ENCODE measurements at places on chromosomes 16 and 17.

- DNase-seq: no peak
These were observed 19.6 kb downstream of the MAP2K3 start for GRCh38 chr17:21304091-21304490.

DNA sequence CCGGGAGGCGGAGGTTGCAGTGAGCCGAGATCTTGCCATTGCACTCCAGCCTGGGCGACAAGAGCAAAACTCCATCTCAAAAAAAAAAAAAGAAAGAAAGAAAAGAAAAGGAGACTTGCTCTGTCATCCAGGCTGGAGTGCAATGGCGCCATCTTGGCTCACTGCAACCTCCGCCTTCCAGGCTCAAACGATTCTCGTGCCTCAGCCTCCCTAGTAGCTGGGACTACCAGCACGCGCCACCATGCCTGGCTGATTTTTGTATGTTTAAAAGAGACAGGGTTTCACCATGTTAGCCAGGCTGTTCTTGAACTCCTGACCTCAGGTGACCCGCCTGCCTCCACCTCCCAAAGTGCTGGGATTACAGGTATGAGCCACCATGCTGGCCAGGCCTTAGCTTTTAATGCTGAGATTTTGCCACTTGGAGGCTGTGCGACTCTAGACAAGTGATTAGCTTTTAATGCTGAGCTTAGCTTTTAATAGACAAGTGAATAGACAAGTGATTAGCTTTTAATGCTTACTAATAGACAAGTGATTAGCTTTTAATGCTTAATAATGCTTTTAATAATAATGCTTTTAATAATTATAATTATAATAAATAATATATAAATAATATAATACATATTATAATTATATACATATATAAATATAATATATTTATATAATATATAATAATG, 9.6 kb downstream of the LDAF1 start:
- DNase-seq: no peak

GRCh38 chr17:8326511-8327302, 12.9 kb upstream of the ODF4 start:
- no peak for DNase-seq

- no peak for DNase-seq
These were observed 2.3 kb upstream of the CDK3 start for GRCh38 chr17:75998327-75998795.

GRCh38 chr17:59508999-59509625, 56.3 kb upstream of the DHX40 start:
- no peak for DNase-seq

DNA sequence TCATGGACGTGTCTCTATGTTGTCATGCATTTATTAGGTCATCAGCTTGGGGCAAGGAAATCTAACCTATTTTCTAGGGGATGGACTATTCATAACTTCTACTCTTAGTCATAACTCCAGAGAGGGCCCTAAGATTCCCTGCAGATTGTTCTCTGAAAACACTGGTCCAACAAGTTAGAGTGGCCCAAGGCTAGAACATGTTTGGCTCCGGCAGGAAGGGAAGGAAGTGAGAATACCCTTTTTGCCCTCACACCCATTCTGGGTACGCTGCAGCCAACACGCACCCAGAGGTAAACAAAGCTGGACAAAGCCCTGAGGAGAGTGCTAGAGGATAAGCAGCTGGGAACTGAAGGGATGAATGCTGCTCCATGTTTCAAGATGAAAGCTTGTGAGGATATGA, 9.9 kb downstream of the C16orf86 start:
- no peak for DNase-seq

DNA sequence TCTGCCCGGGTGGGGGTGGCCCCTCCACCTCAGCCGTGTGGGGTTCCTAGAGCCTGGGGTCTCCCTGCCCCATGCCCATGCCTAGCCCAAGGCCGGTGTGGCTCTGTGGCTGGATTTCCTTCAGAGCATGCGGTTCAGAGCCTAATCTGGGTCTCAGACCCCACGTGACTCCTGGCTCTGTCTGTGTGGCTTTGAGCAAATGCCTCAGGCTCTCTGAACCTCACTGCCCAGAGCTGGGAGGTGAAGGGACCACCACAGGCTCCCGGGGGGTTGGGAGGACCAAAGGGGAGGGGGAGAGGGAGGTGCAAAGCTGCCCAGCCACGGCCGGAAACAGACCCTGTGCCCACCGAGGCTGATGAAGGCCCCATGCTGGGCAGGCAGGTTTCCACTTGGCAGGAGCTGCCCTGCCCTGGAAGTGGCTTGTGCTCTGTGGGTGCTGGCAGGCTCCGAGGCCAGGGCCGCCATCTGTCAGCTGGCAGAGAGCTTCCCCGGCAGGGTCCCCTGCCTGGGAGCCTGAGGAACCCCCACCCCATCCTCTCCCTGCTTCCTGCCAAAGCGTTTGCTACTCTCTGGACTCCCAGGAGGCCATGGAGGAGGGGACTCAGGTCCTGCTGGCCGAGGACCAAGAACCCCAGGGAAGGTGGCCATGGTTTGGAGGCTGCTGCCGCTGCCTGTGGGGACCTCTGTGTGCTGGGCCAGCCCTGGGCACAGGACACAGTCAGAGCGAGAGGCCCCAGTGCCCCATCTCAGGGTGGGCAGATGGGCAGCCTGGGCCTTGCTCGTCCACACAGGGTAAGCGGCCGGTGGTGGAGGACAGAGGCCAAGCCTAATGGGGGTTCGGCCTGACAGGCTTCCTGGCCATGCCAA, 4.0 kb downstream of the CDH15 start:
- no peak for DNase-seq

GRCh38 chr17:5396612-5397011, 22.9 kb downstream of the NUP88 start:
- no peak for DNase-seq

- no peak for DNase-seq
These were observed 1799.0 kb downstream of the TP53TG3F start for GRCh38 chr16:35258381-35258780.

DNA sequence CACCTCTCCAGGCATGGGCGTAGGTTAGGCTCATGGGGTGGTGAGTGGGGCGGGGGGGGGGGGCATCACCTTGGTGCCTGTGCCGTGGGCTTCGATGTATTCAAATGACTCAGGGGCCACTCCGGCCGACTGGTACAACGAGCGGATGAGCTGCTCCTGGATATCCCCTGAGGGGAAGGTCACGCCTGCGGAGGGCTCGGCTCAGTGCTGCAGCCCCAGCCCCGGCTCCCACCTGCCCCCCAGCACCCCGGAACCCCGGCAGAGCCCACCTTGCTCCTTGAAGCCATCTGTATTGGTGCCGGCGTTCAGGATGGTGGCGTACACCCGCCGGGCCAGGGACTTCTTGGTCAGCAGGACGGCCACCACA, 5.4 kb downstream of the FASN start:
- DNase-seq: no peak

DNA sequence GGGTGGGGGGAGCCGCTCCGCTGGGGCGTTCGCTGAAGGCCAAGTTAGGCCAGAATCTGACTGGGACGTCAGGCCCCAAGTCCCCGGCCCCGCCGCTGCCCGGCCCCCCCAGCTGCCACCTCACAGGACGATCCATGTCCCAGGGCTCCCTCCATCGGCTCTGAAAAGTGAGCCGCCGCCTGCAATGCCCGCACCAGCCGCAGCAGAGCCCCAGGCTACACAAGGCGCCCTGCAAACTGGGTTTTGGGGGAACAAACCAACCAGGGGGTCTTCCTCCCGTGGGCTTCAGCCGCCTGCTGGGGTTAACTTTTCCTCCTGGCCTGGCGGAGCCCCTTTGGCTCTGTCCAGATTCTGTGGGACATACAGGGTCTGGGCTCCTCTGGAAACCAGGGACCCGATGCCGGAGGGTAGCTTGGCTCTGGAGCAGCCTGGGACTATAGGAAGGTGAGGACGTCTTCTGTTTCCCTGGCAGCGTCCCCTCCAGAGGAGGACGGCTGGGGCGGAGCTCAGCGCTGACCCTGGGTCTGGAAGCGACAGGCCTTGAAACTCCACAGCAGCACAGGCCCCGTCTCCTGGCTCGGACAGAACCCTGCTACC, 835 bp downstream of the NME4 start:
- DNase-seq: no peak

DNA sequence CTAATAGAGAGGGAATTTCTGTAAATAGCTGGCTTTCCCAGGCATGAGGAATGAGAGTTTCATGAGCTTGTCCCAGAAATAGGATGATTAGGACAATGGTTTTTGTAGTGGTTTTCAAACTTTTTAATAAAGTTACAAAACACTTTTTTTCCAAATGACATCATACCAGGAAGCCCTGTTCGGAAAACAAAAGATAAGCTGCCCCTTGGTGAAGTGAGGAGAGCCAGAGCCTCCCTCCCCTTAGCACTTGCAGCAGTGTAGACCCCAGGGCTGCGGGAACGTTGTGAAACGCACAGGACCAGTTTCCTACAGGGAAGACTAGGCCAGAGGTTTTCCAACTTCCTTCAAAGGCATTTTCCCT, 7.6 kb downstream of the FBRS start:
- no peak for DNase-seq

GRCh38 chr17:17926840-17927449, 45.3 kb downstream of the TOM1L2 start:
- no peak for DNase-seq

DNA sequence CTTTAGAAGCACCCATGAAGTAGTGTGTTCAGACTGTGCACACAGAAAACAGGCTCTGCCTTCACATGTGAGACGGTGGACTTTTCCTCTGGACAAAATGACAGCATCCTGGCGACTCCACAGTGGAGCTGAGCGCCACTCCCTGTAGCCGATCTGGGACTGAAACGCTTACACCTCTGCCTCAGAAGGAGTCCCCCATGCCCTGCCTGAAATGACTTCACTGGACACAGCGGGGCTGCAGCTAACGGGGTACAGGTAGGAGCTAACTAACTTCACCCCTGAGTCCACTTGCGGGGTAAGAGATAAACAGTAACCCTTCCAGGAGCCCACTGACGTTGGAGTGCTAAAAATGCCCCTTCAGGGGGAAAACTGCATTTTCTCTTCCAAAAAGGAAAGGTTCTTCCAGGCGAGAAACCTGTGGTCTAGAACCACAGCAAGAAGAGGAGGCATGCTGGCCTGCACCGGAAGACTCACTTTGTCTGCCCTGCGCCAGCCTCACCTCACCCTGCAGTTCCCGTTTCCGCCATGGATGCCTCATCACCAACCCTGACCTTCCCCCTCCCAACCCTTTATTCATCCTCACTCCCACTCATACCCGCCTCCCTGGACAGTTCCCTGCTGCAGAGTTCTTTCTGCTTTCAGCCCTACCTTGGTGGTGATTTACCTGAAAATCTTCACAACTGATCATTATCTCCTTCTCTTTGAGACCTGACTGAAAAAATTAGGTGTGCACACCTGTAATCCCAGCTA, 19.4 kb upstream of the ENDOV start:
- DNase-seq: no peak

- no peak for DNase-seq
These were observed 13.3 kb upstream of the COG7 start for GRCh38 chr16:23466162-23466885.

DNA sequence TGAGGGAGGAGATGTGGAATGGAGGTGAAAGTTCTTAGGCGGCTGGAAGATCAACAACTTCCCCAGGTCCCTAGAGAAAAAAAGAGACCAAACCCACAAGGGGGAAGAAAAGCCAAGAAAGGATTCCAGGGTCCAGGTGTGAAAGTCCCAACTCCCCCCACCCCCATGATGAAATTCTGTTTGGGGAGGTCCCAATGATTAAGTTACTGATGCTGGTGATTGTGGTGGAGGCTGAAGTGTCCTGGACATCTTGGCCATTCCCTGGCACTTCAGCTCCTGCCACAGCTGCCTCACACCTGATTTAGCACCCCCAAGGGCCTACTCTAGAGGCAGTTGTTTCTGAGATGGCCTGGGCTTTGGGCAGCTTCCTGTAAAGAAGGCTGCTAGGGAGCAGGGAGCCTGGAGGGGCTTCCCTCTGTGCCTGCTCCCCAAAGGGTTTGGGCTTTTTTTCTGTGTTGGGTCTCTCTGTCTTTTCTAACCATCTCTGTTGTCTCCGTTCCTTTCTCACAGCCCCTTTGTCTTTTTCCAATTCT, 13.1 kb downstream of the HOXB4 start:
- no peak for DNase-seq

DNA sequence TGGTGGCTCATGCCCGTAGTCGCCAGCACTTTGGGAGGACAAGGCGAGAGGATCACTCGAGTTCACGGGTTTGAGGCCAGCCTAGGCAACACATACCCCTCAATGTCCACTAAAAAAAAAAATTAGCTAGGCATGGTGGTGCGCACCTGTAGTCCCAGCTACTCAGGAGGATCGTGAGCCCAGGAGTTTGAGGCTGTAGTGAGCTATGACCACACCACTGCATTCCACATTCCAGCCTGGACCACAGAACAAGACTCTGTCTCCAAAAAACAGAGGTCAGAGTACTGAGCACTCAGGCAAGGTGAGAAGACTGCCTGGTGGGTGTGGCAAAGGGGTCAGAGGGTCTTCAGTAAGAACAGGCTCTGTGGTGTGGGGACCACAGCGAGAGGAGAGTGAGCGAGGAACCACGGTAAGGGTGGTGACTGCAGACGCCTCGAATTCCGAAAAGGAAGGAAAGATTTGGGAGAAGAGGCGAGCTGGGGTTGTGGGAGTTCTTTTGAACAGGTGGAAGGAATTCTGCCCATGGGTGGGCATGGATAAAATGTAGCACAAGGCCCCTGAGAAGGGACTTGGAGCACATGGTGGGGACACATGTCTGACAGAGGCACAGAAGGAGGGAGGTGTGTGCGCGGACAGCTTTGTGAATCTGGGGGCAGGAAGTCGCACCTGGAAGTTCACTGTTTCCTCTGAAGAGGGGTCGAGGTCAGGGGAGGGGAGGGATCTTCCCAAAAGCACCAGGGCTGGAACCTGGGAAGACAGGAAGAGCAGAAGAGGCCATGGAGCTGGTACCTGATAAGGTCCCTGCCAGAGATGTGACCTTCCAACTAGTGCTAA, 134.6 kb downstream of the PARN start:
- DNase-seq: no peak

GRCh38 chr17:44775838-44776621, 17.2 kb downstream of the ADAM11 start:
- no peak for DNase-seq

DNA sequence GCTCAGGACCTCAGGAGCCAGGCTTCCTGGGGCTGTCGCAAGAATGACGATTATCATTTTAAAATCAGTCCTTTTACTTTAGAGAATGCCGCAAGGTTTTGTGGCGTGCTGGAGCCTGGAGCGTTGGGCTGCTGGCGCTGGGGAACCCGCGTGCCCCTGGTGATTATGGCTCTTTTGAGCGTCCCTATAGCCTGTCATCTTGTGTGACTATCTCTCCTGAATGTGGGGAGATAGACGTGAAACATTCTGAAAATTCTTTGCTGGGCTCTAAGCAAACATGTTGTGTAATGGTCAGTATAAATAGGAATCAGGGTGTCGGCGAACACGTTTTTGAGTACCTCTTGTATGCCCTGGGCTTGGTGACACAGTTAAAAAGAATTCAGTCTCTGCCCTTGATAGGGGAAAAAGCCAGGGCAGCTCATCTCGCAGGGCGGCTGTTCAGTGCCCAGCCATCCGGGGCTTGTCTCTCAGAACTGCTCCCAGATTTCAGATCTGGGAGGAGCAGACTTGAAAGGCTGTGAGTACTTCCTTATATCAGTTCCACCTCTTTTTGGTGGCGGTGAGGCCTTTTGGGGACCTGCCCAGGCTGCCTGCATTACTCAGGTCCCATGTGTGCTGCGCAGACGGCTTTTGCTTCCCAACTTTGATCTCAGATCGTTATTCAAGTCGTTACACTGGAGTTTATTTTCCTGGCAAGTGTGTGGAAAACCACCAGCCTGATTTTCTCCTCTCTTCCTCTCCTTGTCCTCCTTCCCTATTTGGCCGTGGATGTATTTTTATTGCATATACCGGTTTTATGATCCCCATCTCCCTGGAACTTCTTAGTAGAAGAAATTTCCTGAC, 973 bp downstream of the SLC7A6 start:
- no peak for DNase-seq

All from left renal cortex interstitium (tissue), 4 donors.